ENCODE measurements at places on chromosomes 2 and 18. TPM values are rescaled to one million over a fixed set of nuclear protein-coding genes. Genes with fewer than 3 reads are reported as not detected.

ALLC gene
- not detected for total RNA-seq

DNA sequence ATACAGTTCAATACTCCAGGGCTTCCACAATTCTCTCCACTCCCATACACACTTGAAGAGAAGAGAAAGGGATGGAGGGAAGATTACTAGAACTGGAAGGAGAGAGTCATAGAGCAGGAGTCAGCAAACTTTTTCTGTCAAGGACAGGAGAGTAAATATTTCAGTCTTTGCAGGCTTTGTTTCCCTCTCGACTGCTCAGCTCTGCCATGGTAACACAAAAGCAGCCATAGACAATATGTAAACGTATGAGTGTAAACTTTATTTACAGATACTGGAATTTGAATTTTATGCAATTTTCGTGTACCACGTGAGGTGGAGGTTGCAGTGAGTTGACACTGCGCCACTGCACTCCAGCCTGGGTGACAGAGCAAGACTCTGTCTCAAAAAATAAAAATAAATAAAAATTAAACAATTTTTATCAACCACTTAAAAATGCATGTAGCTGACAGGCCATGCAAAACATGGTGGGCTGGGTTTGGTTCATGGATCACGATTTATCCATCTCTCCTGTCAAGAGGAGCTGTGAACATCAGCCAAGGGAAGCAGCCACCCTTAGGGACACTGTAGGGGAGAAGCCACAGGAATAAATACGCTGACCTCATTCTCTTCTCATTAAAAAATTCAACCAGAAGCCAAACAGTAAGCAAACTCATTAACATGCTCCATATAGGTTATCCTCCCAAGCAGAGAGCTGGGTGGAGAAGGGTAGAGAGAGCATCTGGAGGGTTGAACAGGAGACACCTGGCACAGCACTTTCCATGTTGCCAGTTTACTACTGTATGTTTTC lies 266.4 kb upstream of the FN1 start:
- no peaks in the 10 kb centered on the region for H3K27me3 ChIP-seq
- no peak overlapping the region for H3K4me3 ChIP-seq
- H3K36me3 ChIP-seq = no peaks in the 10 kb centered on the region
- no peaks in the 10 kb centered on the region for H3K4me1 ChIP-seq
- no peak overlapping the region for H3K27ac ChIP-seq

GRCh38 chr2:180573951-180574350 lies 406.5 kb upstream of the UBE2E3 start:
- peaks cover 4% of the 10 kb centered on the region for H3K27me3 ChIP-seq
- H3K4me1 ChIP-seq = no peaks in the 10 kb centered on the region
- H3K4me3 ChIP-seq = no peak overlapping the region
- H3K36me3 ChIP-seq = no peaks in the 10 kb centered on the region
- DNase-seq = no peak

DNA sequence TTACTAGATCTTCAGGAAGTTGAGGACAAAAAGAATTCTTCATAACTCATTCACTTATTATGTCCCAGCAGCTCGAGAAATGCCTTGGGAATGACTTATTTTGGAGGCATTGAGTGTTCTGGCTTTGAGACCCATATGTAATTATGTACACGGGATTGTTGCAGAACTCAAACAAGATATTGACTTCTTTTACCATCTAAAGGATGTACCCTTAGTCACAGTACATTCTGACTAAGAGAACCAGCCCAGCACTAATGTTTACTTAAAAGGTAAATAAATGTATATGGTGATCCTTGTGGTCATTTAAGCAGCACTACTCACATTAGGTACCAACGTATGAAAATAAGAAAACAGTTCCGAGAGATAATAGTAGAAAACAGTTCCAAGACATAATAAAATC lies 268.9 kb downstream of the ADCYAP1 start:
- H3K4me3 ChIP-seq = no peak overlapping the region
- H3K27ac ChIP-seq = no peak overlapping the region
- H3K27me3 ChIP-seq = no peaks in the 10 kb centered on the region
- DNase-seq = no peak
- H3K36me3 ChIP-seq = no peaks in the 10 kb centered on the region

DNA sequence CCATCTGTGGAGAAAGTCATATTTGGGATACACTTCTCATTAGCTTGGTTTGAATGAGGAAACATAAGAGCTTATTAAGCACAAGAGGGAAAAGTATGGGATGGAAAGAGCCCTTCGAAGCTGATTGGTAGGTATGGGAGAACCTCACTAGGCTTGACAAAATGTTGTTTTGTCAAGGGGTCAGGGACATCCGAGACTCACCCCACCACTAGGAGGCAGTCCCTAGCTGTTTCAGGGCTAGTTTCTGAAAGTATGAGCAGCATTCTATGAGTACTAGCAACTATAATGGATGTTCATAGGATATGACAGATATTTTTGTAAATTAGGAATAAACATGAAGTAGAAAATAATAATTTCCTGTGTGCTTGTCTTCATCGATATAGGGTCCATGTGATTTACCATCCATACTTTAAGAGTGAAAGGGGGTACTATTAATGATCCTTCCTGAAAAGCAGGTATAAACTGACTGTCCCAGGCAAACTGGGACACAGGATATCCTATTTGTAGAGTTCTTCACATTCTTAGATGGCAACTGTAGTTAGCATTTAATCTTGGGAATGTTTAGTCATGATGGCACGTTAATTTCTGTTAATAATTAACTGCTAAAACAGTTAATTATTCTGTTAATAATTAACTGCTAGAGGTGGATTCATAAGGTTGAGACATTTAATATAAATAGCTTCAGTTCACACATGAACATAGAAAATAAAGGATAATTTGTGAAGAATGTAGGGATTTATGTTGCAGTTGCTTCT lies 28.4 kb downstream of the OTX1 start:
- H3K4me3 ChIP-seq = no peak overlapping the region
- H3K36me3 ChIP-seq = no peaks in the 10 kb centered on the region
- H3K4me1 ChIP-seq = no peaks in the 10 kb centered on the region
- no peak overlapping the region for H3K27ac ChIP-seq
- no peak for DNase-seq

Data from activated T-helper 1 cell treated with anti-CD3 and anti-CD28 coated beads, Interleukin-12 subunit alpha, Interleukin-12 subunit beta, Interleukin-2, Interleukin-4 antibody, amounts not matched to agents 30 ng/mL and 10 ng/mL and 1 ng/mL, durations not matched to agents 14 hours and 24 hours and 36 hours (primary cell).